ENCODE measurements at places on chromosomes 12 and 14.

DNA sequence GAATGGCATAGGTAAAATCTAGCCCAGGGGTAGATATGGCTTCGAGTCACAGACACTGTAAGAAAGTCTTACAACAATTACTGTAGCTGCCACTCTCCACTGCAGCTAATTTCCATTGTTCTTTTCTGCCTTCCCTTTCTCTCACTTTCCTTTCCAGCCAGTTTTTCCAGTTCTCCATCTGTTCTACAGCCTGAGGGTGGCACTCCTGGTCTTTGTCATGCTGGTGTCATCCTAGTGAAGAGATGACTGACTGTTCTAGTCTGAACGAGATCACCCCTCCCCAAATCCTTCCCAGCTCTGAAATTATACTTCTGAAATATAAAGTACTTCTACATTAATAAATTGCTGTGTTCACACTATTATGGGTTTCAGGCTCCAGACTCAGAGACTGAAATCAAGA is 74.2 kb upstream of the CSRP2 start:
- no peak for DNase-seq

- DNase-seq: no peak
These were observed 55.0 kb upstream of the ESRRB start for GRCh38 chr14:76320975-76321374.

GRCh38 chr12:120012067-120012621 is 23.1 kb downstream of the BICDL1 start:
- no peak for DNase-seq

- no peak for DNase-seq
These were observed 265.6 kb downstream of the AACS start for GRCh38 chr12:125330645-125331341.

DNA sequence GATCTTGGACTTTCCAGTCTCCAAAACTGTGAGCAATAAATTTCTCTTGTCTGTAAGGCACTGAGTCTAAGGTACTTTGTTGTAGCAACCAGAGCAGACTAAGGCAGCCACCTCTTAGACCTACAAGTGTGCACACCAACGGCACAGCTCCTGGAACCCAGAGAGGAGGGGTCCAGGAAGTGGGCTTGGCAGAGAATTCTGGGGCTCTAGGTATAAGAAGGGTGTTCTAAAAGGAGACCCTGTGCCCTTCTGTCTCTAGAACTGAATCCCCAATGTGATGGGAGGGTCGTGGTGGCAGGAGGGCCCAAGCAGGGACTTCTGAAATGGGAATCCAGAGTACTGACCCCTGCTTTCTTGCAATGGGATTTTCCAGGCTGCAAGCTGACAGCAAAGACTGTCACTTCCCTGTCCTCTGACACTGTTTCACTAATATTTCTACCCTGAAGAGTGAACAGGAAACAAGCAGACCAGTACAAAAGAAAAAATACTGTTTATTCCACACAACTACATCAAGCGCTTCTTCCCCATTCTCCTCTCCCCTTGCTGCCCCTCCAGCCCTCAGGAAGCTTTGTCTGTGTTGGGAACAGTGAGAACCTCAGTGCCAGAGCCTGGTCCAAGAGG is 13.6 kb upstream of the TFCP2 start:
- DNase-seq: no peak

DNA sequence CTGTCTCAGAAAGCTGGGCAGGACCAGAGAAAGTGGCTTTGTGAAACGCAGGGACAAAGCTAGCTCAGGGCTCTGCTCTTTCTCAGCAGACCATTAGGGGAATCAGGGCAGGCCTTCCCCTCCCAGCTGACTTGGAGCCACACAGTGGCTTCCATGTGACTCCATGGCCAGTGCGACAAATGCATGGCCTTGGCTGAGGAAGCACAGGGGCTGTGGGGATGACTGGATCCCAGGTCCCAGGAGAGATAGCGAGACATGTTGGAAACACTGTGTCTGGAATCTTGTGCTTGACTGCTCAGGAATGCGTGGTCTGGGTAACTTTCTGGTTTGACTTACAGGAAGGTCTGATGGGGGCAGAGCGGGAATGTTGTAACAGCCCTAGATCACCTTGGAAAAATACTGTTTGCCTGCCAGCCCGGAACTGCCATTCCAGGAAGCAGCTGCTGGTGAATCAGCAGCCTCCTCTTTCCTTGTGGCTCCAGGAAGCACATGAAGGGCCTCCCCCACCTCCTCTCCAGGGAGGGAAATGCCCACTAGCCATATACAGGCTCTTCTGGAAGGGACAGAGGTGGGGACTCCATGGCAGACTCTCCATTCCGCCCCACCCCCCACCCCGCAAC is 133.5 kb upstream of the HIF1A start:
- DNase-seq: peak; percentile 96

GRCh38 chr14:93185349-93185720 is 218 bp downstream of the LYSET start:
- DNase-seq: no peak

GRCh38 chr14:61225344-61225743 is 55.8 kb downstream of the TMEM30B start:
- no peak for DNase-seq

GRCh38 chr12:106086696-106087095 is 52.1 kb downstream of the NUAK1 start:
- no peak for DNase-seq

DNA sequence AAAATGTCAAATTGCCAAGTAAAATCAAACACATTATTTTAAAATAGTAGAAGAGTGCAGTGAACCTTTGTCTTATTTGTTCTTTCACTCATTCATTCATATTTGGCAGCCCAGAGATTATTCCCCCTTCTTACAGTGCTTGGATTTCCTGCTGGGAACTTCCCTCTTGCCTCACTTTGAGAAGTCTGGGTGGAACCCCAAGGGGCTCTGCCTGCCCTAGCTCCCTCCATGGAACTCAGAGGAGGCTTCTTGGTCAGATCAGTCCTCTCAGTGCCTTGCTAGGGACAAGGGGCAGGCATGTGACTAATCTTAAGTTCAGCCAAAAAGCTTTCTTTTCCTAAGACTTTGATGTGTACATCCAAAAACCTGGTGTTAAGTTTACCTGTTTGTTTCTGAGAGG is 84.7 kb upstream of the OVCH1 start:
- DNase-seq: no peak

GRCh38 chr12:76860256-76860655 is 18.6 kb downstream of the CSRP2 start:
- no peak for DNase-seq
